ENCODE measurements at places on chromosomes 4 and X. TPM values are rescaled to one million over a fixed set of nuclear protein-coding genes. Genes with fewer than 3 reads are reported as not detected.
A peak's percentile ranks its signal among the peaks of the same experiment; 100 is the strongest.

- no peak for DNase-seq
These were observed 58.8 kb downstream of the RHOH start for GRCh38 chr4:40255393-40256281.

Gene NBDY
- total RNA-seq: 29.9 TPM

Gene RHOXF2
- not detected for total RNA-seq

DNA sequence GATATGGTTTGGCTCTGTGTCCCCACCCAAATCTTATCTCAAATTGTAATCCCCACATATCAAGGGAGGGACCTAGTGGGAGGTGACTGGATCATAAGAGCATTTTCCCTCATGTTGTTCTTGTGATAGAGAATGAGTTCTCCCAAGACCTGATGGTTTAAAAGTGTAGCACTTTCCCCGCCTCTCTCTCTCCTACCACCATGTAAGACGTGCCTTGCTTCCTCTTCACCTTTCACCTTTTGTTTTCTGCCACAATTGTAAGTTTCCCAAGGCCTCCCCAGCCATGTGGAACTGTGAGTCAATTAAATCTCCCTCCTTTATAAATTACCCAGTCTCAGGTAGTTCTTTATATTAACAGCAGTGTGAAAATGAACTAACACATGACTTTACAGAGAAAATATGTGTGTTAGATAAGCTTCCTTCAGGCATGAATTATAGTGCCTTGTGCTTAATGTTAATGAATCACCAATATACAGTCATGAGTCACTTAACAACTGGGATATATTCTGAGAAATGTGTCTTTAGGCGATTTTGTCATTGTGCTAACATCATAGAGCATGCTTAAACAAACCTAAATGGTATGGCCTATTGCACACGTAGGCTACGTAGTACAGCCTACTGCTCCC, 37.9 kb downstream of the PDGFC start:
- no peak for DNase-seq

GRCh38 chr4:82394896-82395295, 21.1 kb upstream of the HNRNPD start:
- no peak for DNase-seq

GRCh38 chrX:38474543-38474942, 86.8 kb upstream of the TSPAN7 start:
- DNase-seq: no peak

Gene MORC4
- 3.6 TPM for total RNA-seq

Gene HSD17B13
- total RNA-seq: 0.38 TPM

Gene DUX4
- total RNA-seq: not detected

DNA sequence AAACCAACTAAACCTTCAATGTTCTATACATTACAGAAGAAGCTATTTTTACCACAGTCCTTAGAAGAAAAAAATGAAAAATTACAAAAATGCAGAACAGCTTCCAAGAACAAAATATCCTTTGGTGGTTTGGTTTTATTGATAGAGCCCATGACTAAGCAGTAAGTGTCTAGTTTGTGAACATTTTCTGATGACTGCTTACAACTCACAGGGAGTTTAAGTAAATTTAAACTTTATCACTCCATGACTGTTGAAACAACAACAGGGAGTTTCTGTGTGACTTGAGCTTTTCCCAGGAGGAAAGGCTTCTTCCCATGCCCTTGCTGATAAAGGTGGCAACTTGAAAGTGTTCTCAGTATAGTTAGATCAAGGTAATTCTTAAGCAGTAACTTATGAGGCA, 2.9 kb downstream of the PF4 start:
- no peak for DNase-seq

Gene CXCL11
- total RNA-seq: 0.32 TPM

Gene STK32B
- total RNA-seq: 0.22 TPM

Gene OSTC
- 38.0 TPM for total RNA-seq

- DNase-seq: no peak
These were observed 130.4 kb downstream of the MSL3 start for GRCh38 chrX:11888421-11888820.

GRCh38 chrX:56765811-56766553, 36.9 kb downstream of the NBDY start:
- peak; percentile 56 for DNase-seq

Gene CORIN
- total RNA-seq: 3.4 TPM

DNA sequence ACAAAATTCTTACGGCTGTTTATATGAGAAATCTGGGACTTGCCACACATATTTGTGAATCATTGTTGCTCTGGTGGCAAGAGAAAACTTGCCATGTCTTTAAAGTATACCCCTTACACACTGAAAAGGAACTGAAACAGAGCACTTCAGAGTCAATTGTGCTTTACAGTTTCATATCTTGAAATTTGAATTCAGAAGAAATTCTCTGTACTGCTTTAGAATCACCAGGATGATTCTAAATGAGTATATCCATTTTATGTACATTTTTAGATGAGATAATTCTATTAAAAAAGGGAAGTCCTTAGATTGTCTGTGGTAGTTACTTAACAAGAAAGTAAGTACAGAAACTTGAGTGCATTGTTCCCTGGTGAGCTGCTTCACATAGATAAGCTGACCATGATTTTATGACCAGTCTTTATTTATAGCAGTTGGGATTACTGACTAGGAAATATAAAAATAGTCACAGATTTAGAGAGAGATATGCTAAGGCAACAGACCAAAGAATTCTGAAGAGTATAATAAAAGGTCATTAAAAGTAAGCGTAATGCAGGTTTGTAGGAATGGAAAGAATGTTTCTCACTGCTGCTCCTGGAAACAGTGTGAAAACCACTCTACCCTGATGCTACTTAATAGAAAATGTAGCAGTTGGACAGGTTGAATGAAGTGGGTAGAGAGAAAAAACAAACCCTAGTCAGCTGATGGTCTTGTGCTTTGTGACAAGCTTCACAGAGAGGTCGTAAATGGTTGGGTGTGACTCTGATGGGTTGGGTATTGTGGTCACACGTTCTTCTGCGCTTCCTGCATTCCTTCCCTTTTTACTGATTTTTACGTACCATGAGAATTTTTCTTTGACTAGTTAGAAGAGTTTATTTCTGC, 41.0 kb downstream of the FNIP2 start:
- DNase-seq: no peak

Gene PROM1
- total RNA-seq: 12.6 TPM

Gene SMPX
- total RNA-seq: 732 TPM

DNA sequence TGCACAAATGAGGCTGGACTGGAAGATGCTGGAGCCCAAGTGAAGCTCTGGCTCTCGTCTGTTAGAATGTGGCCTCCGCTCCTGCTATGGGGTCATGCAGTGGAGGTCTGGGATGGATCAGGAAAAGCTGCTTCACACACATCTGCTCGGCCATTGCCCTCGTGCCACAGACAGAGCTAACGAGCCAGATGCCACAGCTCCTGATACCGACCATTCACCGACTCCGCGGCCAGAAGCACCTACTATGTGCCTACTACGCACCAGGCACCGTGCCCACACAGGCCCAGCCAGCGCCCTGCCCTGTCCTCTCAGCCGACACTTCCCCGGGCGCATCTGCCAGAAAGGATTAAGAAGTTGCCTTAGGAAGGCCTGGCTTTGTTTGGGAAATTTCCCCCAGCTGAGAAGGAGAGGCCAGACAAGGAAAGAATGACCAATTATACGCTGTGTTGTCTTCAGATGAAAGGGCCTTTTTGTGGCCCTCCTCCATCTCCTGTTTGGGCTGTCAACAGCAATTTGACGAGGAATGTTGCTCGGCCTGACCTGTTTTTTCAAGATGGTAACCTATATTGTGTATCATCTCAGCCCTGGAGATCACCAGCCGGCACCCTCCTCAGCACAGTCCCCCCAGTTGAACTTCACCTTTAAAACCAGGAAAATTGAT, 34.3 kb downstream of the HMX1 start:
- DNase-seq: peak; percentile 60

DNA sequence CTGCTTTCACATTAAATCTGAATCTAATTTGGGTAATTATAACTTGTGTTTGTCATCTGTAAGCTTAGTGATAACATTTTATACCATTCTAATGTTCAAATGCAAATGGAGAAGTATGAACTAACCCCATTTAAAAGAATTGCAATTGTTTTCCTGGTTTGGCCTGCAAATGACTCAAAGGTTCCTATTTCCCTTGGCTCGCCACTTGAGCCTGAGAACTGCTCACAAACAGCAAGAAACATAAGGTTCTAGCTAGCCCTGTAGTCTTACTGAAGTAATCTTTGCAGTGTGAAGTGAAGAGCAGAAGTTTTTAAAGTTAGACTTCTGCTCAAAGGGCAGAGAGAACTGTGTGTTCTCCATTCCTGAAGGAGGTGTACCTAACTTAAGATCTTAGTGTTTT, 27.2 kb downstream of the UPRT start:
- DNase-seq: no peak

DNA sequence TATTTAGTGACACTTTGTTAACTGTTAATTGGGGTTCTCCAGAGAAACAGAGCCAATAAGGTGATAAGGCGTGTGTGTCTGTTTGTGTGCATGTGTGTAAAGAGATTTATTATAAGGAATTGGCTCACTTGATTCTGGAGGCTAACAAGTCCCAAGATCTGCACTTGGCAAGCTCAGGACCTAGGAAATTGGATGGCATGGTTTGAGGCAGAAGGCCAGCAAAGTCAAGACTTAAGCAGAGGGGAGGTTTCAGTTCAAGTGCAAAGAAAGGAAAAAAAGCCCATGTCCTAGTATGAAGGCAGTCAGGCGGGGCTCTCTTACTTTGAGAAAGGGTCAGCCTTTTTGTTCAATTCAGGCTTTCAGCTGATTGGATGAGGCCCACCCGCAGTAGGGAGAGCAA, 314.1 kb downstream of the BMPR1B start:
- DNase-seq: no peak

Gene NPY5R
- not detected for total RNA-seq

Gene FGF13
- 1.2 TPM for total RNA-seq

Gene HERC3
- total RNA-seq: 46.3 TPM

DNA sequence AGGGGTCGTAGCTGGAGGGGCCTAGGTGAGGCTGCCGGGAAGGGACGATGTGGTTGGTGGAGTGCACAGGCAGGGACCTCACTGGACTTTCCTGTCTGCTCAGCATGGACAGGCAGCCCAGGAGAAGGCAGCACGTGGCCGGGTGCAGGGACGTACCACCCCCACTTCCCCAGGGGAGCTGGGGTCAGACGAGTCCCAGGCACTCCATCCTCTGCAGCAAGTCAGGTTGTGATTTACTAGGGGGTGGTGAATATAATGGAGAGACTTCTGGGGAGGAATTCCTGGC, 1.5 kb upstream of the CTBP1 start:
- peak; percentile 74 for DNase-seq

DNA sequence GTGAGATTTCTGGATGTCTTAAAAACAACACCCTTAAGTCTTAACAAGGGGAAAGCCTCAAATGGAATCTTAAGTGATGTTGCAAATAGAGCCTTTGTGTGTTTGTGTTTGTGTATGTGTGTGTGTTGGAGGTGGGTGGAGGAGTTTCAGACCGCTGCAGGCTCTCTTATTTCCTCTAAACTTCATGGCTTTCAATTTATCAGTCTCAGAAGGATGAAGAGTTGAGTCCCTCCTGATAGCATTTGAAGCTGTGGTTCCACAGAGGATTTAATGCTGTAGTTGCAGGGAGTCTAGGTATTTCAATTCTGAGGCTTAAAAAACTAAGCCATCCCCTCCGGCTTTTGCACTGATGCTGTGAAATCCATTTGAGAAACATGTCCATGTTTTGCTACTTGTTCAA, 4.3 kb upstream of the AGA start:
- DNase-seq: no peak

Gene FREM3
- total RNA-seq: not detected

DNA sequence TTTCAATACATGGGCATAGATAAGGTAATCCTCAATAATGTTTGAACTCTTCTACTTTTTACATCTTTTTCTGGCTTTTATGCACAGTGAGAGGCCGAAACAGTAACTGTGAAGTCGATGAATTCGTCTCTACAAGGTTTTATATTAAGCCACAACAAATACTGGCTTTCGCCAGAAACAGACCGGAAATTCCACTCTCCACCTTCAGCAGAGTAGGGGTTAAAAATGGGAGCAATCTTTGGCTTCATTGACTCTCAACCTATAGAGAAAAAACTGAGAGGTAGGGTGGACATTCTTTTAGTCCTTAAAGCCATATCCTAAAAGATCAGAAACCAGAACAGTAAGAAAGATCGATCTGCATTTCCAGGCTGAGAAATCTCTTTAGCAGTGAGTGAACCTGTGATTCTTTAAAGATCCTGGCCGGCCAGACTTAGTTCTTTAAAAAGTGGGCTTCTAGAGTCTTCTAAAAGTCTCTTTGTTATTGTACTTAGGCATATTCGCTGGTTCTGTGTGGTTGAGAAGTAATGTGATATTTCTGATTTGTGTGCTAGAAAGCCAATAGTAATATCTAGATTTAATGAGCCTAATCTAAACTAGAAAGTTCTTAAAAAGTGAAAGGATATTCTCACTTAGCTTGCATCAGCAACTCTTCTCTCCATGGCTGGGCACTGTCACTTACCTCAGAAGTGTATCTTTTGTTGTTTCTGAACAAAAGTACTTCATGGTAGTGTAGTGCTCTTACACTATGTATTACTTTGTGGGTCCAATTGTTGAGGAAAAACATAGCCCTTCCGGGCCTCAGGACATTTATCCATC, 2.0 kb downstream of the HSPA4L start:
- DNase-seq: no peak

GRCh38 chr4:3323071-3323481, 30.3 kb downstream of the RGS12 start:
- DNase-seq: peak; percentile 49

DNA sequence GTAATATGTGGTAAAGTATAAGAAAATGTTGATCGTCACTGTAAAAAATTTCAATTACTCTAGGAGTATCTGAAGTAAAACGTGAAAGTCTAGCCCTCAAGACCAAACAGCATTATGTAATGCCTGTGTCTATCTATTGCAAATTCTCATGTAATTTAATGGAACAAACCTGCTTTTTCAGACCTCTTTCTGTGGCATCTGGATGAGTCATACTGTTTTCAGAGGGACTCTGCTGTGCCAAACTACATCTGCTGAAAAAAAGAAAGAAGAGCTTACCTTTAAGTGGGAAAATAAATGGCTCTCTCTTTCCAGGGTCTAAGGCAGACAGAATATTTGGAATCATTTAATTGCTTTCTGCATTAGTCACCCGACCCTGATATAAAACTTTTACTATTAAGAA, 89.8 kb upstream of the ARMCX2 start:
- no peak for DNase-seq

Gene FRMPD4
- 2.0 TPM for total RNA-seq

GRCh38 chr4:41509451-41509866, 28.5 kb upstream of the LIMCH1 start:
- no peak for DNase-seq

Data from cardiac septum (tissue), 1 donor.